Activated CD4-positive, CD25-positive, alpha-beta regulatory T cell (primary cell): ENCODE measurements at places on chromosomes 6 and 20.

DNA sequence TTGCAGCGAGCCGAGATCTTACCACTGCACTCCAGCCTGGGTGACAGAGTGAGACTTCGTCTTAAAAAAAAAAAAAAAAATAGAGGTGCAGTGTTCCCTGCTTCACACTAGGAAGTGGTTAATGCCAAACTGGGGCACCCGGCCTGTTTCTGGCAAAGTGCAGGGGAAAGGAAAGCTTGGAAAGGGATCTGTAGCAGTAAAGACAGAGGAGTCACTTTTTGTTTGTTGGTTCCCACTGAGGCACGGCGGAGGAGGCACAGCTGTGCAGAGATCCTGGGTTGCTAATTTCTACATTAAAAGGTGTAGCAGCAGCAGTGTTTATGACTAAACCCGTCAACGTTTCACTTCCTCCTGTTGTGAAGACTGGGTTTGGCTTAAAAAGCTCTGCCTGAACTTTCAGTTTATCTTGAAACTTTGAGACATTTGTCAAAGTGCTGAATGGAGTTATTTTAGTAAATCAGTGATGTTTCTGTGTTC, 125.6 kb downstream of the CARMIL1 start:
- no peak for DNase-seq

DNA sequence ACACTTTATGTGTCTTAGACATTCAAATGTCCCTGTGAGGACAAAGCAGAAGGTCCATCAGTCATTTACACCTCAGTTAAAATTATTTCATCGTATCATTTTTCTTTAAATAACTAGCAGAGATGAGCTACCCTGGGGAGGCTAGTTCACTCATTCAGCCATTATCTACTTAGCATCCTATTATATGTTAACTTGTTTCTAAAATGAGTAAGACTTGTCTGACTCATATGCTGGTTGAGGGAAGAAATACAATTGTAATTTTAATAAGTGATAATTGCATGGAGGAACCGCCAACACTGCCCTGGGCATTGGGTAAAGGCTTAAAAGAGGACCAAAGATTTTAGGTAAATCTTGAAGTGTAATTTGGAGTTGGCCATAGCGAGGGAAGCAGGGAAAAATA, 12.4 kb upstream of the PTPRK start:
- DNase-seq: no peak

DNA sequence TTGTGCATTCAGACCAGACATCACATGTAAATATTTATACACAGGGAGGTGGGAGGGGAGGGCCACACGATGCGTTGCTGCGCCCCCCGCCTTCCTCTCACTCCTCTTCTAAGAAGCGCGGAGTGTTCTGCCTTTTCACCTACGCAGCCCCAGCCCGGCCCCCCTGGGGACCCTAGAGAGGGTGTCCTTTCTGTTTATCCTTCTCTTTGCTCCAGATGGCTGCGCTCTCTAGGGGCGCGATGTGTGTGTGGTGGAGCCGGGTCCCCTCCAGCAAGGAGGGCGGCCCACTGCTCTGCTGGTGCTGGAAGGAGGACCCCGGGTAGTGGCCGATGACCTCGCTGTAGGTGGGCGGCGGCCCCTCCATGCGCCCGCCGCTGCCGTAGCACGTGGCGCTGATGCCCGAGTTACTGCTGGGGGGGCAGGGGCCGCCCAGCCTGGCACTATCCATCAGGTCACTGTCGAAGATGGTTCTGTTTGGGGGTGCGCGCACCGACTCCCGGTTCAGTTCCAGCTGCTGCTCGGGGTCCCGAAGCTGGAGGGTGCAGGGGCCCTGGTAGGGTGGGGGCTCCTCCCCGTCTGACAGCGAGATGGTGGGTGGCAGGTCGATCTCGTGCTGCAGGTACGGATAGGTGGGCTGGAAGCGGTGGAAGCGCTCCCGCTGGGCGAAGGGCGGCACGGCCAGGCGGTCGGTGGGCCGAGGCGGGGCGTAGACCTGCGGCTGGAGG, 31.8 kb upstream of the ZBP1 start:
- DNase-seq: no peak

DNA sequence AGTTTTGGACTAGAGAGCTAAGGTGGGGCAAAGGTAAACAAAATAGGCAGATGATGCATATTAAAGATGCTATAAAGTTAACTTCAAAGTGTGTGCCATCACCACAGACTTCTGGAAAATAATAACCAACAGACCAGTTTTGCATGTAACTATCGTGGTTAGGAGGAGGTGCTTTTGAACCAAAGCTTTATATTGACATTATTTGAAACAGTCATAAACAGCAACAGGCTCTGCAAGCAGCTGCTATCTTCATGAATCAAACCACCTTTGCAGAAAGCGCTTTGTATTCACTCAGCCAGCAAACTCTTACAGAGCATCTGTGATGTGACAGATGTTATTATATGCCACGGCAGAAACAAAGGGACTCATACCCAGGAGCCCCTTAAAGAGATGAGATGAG, 81.9 kb downstream of the CRYBG1 start:
- DNase-seq: no peak

- DNase-seq: no peak
Observed at GRCh38 chr6:145080651-145081050, 654.7 kb downstream of the EPM2A start.

- DNase-seq: no peak
Observed at GRCh38 chr6:121531658-121532169, 96.3 kb downstream of the GJA1 start.

DNA sequence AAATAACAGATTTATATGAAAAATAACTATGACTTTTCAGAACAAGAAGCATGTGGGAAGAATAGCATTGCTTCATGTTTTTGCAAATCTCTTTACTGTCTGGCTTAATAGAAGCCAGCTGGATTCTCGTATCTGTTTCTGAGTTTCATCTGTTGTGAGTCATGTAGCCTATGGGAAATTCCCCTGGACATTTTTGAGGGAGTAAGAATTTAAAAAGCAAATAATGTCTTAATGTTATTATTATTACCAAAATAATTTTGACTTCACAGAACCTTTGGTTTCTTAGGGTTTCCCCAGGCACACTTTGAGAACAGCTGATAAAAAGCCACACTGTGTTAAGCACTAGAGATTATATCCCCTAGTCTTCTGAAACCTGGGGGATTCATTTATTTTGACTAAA, 75.8 kb downstream of the SYCP2L start:
- no peak for DNase-seq
